Peyer's patch (tissue), 4 donors: ENCODE measurements at places on chromosomes 5 and 9. TPM values are rescaled to one million over a fixed set of nuclear protein-coding genes. Genes with fewer than 3 reads are reported as not detected.

GRCh38 chr9:4875559-4875958 lies 82.8 kb downstream of the RCL1 start:
- DNase-seq, result no peak

DNA sequence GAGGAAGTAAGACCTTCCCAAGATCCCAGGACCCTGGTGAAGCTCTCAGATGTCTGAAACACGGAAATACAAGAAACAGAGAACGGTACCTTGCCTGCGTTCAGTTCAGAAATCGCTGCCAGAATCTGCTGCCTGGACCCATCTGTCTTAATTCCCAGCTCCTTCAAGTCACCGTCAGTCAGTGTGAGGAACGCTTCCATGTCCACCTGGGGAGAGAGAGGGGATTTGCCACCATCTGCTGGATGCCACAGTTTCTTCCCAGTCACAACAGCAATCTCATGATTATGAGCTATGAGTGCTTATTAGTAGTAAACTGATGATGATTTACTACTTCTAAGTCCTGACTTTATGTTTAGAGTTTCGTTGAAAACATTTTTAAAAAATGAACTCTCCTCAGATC lies 36.7 kb upstream of the GABBR2 start:
- DNase-seq, result no peak

DNA sequence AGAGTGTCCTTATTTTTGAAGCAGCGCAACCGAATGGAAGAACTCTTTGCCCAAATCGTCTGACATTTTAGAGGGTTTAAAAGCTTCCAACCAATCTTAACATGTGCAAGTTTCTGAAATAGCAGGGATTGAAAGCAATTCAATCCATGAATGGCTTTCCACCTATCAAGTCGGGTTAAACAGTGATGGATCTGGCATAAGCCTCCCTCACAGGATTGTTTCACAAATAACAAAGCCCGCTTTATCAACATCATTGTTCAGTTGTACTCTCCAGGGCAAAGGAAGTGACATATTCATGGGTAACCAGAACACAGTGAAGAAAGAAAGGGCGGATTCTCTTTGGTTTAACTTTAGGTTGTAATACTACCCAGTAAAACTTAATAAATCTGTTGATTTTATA lies 497.3 kb downstream of the MTRR start:
- no peak for DNase-seq

GRCh38 chr9:135448663-135449100 lies 30.9 kb upstream of the PPP1R26 start:
- no peak for DNase-seq

DNA sequence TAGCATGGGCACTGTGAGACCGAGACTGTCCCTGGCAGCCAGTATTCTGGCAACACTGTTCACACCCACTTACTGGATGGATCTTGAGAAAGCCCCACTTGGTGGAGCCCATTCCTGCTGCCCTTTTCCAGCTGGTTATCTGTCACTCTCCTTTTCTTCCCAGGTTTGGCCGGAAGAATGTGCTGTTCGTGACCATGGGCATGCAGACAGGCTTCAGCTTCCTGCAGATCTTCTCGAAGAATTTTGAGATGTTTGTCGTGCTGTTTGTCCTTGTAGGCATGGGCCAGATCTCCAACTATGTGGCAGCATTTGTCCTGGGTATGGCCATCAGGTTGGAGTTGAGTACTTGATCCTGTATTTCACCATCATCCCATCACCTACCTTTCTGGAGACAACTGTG lies 14.5 kb downstream of the SLC22A5 start:
- no peak for DNase-seq

DNA sequence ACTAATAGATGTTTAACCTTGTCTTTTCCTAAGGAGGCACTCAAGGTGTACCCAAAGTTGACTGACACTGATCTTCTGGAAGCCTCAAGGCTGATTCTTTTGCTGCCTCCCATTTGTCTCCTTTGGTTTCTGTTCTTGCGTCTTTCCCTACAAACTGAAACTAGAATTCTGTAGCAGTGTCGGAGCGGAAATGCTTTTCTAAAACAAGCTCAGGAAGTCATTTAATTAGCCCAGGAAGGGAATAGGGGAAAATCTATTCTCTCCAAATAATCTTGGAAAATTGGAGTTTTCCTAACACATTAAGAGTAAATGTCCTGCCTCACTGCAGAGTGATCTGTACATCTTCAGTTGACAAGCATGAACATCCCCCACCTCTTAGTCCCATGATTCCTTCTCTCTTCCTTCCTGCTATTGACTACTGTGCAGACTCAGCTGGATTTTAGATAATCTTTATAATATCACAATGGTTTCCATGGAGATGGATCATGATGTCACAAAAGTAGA lies 182.7 kb downstream of the NR3C1 start:
- no peak for DNase-seq

- no peak for DNase-seq
These were observed 51.2 kb downstream of the FCHO2 start for GRCh38 chr5:73007051-73007450.

DNA sequence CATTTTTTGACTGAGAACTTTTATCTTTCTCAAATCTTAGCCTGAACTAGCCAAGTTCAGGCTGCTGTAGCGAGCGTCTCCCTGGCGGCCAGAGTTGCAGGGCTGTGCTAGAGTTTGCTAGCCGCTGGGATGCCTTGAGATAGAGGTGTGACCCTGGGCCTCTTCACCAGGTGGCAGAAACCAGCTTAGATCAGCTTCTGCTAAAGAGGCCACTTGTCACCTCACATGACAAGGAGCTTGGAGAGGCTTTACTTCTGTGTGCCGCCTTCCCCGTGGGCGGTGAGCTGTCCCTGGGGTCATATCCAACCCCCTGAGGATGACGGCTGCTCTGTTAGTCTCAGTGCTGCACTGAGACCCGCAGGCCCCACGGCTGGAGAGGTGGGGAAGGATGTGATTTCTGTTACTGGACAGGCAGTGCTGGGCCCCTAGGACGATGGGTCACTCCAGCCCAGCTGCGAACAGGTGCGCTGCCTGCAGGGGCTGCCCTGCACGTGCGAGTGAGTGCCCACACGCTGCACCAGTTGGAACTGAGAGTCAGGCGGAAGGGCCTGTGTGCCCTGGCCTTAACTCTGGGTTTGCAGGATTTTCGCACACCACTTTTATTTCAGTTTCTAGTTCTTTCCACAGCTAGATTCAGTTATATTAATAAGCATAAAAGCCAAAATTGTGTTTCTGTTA lies 63.8 kb downstream of the EHMT1 start:
- no peak for DNase-seq

- DNase-seq, result peak; percentile 37
These were observed 17.4 kb downstream of the MAML1 start for GRCh38 chr5:179749857-179750508.

DNA sequence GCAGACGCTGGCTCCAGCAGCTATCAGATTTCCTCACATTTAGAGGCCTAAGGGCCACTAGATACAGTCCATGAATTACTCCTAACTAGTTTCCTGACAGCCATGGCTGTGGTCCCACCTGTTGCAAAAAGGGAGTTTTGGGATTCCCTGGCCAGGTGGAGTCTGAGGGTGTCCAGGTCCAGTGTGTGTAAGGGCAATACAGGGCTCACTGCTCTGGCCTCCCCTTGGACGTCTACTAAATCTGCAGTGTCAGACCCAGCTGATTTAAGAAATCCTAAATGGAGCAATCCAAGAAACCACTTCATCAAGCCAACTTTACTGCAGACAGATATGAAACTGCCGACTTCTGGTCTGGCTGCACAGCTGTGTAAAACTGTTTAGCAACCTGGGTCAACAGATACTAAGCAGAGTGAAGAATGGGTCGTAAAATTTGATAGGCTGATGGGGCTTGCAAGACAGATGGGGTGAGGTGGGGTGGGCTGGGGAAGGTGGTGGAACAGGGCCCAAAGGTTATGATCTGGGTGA lies 116.4 kb downstream of the GADD45G start:
- DNase-seq, result peak; percentile 34

DNA sequence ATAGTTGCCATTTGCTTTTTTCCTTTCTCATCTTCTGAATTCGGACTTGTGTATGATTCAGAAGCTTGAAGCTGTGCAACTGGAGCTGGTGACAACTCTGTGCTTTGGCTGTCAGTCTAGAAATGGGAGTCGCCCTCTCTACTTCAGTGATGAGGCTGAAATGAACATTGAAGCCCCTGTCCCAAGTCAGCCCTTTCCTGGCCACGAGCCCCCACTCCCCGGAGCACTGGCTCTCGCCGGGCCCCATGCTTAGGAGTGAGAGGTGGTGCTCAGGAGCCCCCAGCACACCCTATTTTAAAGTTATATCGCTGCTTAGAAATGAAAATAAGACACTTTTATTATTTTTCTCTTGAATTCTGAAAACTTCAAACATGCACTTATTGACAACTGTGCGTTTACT lies 66.0 kb downstream of the PSMB7 start:
- DNase-seq, result peak; percentile 30

GRCh38 chr9:21554813-21555212 lies 72.7 kb upstream of the IFNE start:
- no peak for DNase-seq

DNA sequence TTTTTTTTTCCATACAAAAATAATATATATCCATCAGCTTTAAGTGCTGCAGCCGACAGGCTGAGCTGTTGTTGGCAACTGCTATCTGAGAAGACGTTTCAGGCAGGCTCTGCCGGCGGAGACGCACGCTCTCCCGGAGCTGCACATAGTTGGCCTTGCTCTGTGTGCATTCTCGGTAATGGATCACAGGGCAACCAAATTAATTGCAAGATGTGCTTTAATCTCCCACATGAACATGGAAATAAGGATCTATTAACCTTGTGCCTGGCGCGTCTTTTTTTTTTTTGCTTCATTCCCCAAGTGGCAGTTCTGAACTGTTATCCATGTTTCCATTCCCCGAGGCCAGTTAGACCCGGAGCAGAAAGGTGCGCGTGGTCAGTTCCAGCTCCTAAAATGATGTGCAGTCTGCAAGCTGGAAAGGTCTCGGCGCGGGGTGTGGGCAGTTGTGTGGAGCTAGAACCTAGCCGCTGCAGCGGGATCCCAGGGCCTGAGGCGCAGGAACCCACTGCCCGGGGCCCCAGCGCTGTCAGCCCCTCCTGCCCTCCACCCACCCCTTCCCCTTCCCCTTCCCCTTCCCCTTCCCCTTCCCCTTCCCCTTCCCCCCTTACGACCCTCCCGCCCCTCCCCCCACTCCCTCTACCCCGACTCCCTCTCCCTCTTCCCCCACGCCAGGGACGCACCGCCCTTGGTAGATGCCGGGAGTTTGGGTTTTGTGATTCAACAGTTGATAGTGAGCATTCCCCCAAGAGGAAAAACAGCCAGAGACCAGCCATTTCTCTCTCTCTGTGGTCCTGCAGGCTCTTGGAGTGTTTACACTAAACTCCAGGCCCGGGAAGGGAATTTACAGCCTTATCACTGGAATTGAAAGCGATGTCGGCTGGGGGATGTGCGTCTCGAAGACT lies 137.8 kb downstream of the CEP120 start:
- no peak for DNase-seq

GRCh38 chr9:22215521-22215920 lies 206.4 kb upstream of the CDKN2B start:
- no peak for DNase-seq

GRCh38 chr5:142108432-142109330 lies at the start of gene NDFIP1:
Gene NDFIP1 (plus strand): TSS chr5:142108779. CDS start chr5:142108975, 196 bp downstream.
- DNase-seq, result peak; percentile 93

- DNase-seq, result no peak
These were observed 10.1 kb downstream of the FBXL7 start for GRCh38 chr5:15510092-15510491.

Gene OBP2B
- not detected for total RNA-seq

Gene LOX
- 6.0 TPM for total RNA-seq

Gene FOXD4L3
- 1.6 TPM for total RNA-seq

Gene RETREG1
- total RNA-seq, result 19.4 TPM

Gene MOB3B
- total RNA-seq, result 40.3 TPM

Gene EGR1
- 17.2 TPM for total RNA-seq
